ENCODE measurements at places on chromosomes 6 and 20.

- peak; percentile 41 for ATAC-seq
Observed at GRCh38 chr6:30061858-30062458, 893 bp downstream of the POLR1H start.

- peak; percentile 63 for ATAC-seq
Observed at GRCh38 chr20:47456952-47457724, 44.5 kb upstream of the NCOA3 start.

- no peak for ATAC-seq
Observed at GRCh38 chr20:15756002-15756753, 817.1 kb downstream of the KIF16B start.

GRCh38 chr6:34358389-34358905 is 34.0 kb downstream of the NUDT3 start:
- no peak for ATAC-seq

- ATAC-seq, result no peak
Observed at GRCh38 chr20:19512886-19513677, 245.0 kb upstream of the RIN2 start.

DNA sequence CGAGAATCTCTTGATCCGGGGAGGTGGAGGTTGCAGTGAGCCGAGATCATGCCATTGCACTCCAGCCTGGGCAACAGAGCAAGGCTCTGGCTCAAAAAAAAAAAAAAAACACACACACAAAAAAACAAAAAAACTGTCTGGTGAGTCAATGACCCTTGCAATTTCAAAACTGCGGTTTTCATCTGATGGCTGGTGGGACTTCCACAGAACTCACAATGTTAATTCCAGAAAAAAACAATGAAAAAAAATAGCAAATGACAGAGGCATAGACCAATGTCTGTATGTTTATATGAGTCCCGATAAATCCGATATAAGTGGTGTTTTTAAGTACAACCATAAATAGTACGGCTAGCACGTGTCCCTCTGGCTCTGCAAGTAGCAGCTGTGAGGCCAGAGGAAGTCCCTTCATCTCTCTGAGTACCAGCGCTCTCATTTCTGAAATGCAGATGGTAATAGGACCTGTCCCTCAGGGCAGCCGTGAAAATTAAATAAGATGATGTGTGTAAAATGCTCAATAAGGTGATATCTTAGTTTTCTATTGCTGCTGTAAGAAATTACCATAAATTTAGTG is 21.9 kb upstream of the PTPN1 start:
- no peak for ATAC-seq

DNA sequence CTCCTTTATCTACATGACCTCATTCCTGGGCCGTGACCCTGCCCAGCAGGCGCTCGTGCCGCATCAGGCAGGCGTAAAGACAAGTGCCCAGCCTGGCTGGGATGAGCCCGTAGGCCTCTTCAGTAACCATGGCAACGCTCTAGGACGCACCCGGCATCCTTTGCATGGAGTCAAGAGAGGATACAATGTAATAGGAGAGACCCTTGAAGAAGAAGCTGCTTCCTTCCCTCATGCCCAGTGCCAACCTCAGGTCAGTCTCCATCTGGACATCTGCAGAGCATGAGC is 5.0 kb upstream of the LSM14B start:
- ATAC-seq, result no peak

GRCh38 chr6:144581812-144582537 is 296.8 kb downstream of the UTRN start:
- ATAC-seq, result peak; percentile 37

DNA sequence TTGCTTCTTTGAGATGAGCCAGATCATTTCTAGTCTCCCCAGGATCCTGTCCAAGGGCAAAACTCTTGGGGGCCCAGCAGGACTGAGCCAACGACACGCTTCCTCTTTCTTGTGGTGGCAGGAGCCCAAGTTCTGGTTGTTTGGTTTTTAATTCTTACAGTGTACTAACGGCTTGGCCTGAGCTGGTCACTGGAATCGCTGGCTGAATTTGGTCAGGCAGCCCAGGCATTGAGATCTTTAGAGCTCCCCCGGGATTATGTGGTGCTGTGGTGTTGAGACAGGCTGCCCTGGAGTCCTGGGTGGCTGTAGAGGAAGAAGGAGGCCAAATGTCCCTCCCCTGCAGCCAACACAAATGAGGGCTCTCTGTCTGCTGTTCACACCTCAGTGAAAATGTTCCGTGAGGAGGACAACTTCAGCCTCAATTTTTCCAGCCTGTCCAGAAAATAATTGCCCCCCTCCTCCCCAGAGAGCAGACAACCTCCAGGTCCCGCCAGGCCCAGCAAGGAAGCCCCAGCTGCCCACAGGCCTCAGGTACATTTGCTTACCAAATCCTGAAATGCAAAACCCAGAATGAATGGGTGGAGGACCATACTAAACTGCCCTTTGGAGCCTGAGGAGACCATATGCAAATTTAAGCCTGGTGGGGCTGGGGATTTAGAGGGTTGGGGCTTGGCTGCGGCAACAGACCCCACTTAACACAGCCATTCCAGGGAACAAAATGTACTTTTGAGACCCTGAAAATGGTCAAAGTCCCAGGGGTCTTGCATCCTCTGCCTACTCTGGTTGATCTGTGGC is 23.6 kb downstream of the BNIP5 start:
- ATAC-seq, result no peak

DNA sequence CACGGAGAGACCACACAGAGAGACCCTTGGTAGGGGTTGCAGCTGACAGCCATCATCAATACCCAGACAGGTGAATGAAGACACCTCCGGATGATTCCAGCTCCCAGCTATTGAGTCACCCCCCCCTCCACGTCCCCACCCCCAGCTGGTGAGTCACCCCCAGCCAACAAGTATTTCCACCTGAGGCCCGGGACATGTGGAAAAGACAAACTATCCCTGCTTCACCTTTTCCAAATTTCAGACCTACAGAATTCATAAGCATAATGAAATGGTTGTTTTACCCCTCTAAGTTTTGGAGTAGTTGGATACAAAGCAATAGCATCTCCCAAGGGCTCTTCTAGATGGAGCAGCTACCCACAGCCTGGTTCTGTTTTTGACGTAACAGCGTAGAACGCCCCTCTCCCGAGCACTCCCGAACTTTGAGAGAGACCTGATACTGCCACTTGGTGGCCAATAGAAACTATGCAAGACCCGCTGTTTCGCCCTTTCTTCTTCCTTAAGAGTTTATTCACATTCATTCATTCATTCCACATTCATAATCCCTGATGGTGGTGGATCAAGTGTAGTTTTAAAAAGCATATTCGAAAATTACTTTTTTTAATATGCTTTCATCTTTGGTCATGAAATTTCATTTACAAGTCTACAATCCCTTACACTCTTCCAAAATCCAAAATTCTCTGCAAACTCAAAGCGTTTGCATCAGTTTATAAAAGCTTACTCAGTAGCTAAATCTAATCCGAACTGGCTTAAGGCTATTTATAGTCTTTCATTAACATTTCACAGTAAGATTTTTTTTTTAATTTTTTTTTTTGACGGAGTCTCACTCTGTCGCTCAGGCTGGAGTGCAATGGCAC is 15.1 kb upstream of the PPP1R16B start:
- ATAC-seq, result peak; percentile 78

DNA sequence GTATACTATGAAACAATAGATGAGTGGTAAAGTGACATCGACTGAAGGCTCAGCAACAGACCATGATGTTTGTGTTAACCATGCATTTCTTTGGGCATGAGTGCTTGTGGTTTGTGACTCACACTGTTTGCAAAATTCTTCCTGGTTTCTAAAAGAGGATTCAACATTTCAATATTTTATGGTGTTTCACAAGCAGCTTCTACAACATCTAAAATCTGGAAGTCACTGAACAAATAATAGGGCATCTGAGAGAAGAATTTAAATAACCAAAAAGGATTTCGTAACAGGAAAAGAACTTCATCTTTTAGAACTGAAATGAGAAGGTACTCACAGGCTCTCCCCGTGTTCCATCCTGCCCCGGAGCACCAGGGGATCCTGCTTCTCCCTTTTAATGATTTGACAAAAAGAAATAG is 146.2 kb downstream of the COL21A1 start:
- ATAC-seq, result peak; percentile 84

DNA sequence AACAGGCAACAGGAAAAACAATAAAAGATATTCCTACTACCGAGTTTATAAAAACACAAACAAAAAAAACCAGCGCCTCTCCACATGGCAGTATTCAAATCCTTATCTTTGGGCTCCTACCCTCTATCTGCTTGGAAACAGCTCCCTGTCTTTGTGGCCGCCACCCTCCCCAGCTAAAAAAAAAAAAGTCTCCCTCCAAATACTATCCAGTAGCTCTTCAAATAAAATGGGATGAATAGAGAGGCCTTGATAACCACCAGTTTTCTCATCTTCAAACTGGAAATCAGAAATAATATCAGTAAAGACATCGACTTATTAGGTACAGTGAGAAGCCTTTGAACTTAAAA is 96.2 kb downstream of the PSMG4 start:
- ATAC-seq, result no peak

- ATAC-seq, result peak; percentile 21
Observed at GRCh38 chr6:44000164-44000842, 126.9 kb downstream of the MRPL14 start.

GRCh38 chr20:7269452-7269851 is 502.0 kb downstream of the BMP2 start:
- peak; percentile 53 for ATAC-seq

GRCh38 chr6:33616913-33617312 is 4.2 kb upstream of the ITPR3 start:
- ATAC-seq, result no peak

DNA sequence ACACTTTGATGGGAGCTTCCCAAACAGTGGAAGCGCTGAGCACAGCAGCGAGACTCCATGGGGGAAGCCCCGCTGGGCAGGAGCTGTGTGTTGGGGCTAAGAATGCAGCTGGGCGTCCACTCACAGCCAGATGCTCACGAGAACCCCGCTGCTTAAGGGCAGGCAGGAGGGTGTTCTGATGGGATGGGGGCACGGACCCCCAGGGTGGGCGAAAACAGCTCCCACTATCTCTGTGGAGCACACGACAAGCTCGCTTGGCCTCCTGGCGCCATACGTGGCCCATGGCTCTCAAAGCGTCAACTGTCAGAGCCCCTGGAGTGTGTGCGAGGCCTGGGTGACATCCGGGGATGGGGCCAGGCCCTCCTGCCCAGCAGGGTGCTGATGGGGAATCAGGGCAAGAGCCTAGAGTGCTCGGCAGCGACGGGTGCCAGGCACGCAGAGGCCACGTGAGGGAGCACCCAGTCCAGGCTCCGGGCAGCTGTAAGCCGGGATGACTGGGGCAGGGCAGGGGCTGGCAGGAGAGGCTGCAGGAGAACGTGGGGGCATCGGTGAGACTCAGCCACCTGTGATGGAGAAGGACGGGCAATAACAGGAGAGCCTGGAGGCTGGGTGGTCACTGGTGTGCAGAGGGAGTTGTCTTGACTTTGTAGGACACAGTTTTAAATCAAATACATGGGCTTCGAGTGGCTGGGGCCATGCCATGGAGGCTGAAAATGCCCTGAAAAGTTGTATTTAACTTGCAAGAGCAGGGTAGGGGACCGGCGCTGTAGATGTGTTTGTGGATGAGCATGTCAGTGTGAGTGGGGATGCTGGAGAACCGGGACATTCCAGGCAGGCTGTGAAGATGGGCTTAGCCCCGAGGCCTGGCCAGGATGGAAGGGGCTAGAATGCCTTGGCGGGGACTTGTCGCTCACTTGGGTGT is 27.3 kb downstream of the PYGB start:
- no peak for ATAC-seq

DNA sequence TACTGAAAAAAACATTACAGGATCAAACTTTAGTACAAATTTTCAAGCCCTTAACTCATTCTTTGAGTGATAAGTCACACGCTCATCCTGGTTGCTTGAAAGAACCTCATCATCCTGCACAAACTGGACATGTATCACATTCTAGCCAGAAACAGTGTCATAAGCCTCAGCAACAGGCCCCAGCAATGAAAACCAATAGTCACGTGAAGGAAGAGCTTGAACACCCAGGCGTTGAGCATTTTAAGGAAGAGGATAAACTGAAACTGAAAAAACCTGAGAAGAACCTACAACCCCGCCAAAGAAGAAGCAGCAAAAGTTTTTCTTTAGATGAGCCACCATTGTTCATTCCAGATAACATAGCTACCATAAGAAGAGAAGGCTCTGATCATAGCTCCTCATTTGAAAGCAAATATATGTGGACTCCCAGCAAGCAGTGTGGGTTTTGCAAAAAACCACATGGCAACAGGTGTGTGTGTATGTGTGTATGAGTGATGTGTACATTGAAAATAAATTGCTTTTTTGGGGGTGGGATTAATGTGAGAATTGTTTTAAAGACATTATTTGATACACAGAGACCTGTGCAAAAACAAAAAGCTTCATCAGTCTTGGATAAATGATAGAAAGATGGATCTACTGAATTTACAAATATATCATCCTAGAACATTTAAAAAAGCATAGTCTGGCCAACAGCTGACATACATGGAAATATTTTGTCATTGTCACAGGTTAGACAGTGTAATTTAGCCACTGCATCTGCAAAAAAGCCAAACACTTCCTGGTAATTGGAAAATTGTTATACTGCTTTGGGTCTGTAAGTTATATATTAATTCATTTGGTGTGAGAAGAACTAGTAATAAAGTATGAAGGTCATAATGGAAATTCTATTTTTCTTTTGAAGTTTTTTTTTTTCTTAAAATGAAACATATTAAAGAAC is 50.1 kb downstream of the PHF3 start:
- no peak for ATAC-seq

DNA sequence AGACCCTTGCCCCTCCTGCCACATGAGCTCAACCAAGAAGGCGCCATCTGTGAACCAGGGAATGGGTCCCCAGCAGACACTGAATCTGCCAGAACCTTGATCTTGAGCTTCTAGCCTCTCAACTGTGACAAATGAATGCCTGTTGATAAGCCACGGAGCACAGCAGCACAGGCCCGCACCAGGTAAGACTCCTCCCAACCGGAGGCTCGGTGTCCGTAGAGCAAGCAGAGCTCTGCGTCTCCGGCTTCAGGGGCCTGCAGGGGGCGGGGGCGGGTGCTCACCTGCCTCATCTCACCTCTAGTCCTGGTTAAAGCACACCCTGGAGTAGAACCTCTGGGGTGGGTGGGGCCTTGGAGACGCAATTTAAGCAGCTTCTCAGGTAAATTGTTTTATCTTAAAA is 122.7 kb downstream of the SMOC2 start:
- ATAC-seq, result no peak

GRCh38 chr20:61887596-61888093 is 178.0 kb downstream of the TAF4 start:
- ATAC-seq, result no peak

GRCh38 chr6:136031982-136032381 is 180.5 kb downstream of the PDE7B start:
- ATAC-seq, result peak; percentile 31

DNA sequence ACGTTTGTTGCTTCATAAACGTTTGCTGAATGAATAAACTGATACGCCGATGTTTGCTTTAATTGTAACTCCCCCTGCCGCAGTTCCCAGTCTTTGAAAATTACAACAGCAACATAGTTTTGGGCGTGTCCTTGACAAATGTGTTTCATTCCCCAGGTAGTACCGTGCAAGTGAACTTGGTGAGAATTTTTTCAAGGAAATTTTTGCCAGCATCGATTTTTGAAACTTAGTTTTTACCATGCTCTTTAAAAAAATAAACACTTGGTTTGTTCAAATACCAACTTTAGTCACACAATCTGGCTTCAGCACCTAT is 60.1 kb downstream of the FAM217A start:
- no peak for ATAC-seq

Measured in esophagus mucosa (tissue), 1 donor.